GDM1 (cell line): ENCODE measurements at places on chromosomes 2 and 18.

- no peak for DNase-seq
These were observed 38.2 kb upstream of the LYPD6B start for GRCh38 chr2:149000158-149000938.

GRCh38 chr2:142142595-142142994, 11.8 kb upstream of the LRP1B start:
- DNase-seq: no peak

- DNase-seq: no peak
These were observed 364.4 kb upstream of the CHST9 start for GRCh38 chr18:27549335-27550039.

- DNase-seq: no peak
These were observed 166.1 kb upstream of the OTX1 start for GRCh38 chr2:62884514-62884913.

- DNase-seq: no peak
These were observed 70.4 kb downstream of the CWC22 start for GRCh38 chr2:179936654-179937053.

- no peak for DNase-seq
These were observed 25.3 kb upstream of the SETBP1 start for GRCh38 chr18:44655435-44655834.
